ENCODE measurements at places on chromosomes 11 and 22.

- no peak for DNase-seq
Measured at GRCh38 chr11:116176484-116177005, 596.2 kb downstream of the BUD13 start.

GRCh38 chr11:25536289-25536688 is 795.6 kb upstream of the ANO3 start:
- no peak for DNase-seq

GRCh38 chr11:105202844-105203548 is 63.4 kb upstream of the CARD18 start:
- no peak for DNase-seq

GRCh38 chr11:20477418-20478090 is 90.0 kb downstream of the PRMT3 start:
- no peak for DNase-seq

GRCh38 chr11:104370478-104370877 is 206.5 kb upstream of the PDGFD start:
- DNase-seq, result no peak

All from right kidney (tissue), 9 donors.